Stimulated activated CD8-positive, alpha-beta memory T cell treated with anti-CD3 and anti-CD28 coated beads, Interleukin-15, amount 100 ng/mL, for 4 hours (primary cell): ENCODE measurements at places on chromosomes 1 and 21.

DNA sequence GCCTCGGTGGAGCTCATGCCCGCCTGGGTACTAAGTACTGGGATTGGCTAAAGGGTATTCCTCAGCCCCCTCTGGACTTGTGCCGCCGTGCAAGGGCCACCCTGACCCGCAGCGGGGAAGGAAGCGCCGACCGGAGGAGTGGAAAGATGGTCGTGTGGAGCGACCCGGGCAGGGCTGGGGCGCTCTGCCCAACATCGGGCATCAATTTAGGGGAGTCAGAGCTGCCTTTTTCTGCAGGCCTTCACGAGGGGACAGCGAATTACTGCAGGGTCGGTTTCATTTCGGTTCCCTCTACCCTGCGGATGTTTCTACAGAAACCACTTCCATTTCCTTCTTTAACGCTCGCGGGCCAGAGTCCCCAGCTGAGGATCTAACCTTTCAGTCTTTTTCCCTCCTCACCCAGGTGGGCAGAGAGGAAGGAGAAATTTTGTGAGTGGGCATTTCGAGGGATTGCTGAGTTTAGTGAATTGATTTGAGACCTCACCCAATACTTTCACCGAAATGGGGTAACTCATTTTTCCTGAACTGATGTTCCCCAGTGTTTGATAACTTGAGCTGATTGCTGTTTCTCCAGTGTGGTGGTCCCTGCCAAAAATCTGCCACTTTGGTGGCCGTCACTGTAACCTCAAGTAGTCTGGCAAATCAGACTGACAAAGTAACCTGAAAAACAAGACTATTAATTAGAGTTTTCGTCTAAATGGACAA, 1.1 kb downstream of the TOR1AIP1 start:
- peak; percentile 4 for DNase-seq

GRCh38 chr21:32147041-32147440, 131.8 kb downstream of the MIS18A start:
- DNase-seq, result no peak

- no peak for DNase-seq
These were observed 685 bp upstream of the DDI2 start for GRCh38 chr1:15616373-15617172.

GRCh38 chr1:31872658-31873636, 57.1 kb upstream of the SPOCD1 start:
- DNase-seq, result no peak

DNA sequence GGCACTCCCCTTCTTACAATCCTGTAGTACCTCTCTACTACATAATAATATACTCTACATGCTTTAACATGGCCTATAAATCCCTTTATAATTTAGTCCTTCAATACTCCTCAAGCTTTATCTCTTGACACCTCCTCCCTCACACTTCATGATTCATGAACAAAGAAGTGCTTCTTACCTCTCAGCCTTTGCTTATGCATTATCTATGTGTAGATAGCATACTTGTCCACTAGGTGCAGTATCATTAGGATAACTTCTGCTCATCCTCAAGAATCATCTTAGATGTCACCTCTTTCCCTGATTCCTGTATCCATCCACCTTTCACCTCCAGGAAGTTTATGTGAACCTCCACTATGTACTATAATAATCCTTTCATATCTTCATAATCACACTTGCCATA, 74.4 kb downstream of the COL24A1 start:
- DNase-seq, result no peak
